Brain (organoid and tissue), 16 donors: ENCODE measurements at places on chromosomes 7 and 10. TPM values are rescaled to one million over a fixed set of nuclear protein-coding genes. Genes with fewer than 3 reads are reported as not detected.
A peak's percentile ranks its signal among the peaks of the same experiment; 100 is the strongest.

DNA sequence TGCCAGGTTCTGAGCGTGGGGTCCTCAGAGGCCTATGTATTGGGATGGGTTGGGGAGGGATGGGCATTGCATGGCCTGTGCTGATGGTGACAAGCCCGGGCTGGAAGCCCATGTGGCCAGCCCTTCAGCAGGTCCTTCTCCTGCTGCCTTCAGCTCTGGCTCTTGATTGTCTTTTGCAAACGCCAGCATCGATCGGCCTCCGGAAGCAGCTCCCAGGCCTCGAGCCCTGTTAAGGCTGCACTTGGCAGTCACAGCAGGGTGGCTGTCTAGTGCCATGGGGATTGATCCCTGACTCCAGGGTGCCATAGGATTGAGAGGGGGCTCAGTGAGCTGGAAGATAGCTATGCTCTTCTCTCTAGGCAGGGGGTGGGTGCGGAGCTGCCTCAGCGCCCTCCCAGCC is 51.4 kb downstream of the CDH23 start:
- DNase-seq: no peak

- peak; percentile 43 for DNase-seq
Observed at GRCh38 chr7:31052841-31053601, 913 bp downstream of the ADCYAP1R1 start.

DNA sequence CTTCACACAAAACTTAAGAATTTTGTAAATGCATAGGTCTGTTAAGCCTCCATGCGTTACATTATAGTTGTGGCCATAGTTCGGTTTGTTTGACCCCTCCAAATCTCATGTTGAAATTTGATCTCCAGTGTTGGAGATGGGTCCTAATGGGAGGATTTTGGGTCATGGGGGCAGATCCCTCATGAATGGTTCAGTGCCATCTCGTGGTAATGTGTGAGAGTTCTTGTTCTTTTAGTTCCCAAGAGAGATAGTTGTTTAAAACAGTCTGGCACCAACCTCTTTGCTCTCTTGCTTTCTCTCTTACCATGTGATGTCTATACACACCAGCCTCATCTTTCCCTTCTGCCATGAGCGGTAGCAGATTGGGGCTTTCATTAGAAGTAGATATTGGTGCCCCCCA is 264.3 kb downstream of the TCF7L2 start:
- no peak for DNase-seq

SRRT gene
- polyA plus RNA-seq: 68.3 TPM
